Activated CD8-positive, alpha-beta memory T cell treated with anti-CD3 and anti-CD28 coated beads for 1 hour (primary cell): ENCODE measurements at places on chromosomes 13 and 19.

DNA sequence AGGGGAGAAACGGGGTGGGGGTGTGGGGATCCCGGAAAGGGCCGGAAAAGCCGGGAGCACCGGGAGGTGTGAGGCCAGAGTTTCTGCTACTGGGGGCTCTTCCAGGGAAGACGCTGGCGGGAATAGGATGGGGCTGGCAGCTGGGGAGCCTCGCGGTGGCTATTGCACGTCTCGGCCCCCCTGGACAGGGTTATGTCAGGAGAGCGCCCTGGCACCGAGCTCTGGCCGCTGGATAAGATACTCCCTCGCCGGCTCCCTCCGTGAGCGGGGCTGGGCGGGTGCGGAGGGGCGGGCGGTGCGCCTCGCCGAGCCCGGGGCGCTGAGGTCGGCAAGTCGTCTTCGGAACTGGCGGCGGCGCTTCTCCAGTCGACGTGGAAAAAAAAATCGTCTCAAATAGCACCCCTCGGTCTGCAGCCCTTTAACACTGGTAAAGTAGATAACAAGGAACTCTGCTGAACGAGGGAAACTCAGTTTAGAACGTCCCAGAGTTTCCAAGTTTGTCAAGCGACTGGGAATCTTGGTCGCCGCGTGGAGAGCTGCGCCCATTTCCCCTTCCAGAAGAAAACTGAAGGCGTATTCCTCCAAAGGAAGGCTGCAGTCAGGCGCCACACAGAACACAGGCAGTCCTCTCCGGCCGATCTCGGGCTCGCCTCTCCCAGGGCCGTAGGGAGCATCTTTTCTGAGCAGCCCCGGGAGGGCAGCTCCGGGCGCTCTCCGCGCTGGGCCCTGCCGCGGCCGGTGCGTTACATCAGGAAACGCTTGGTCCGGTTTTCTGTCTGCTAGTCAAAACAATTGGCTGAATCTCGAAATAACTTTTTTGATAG, 115.1 kb downstream of the KCNRG start:
- no peak for DNase-seq

DNA sequence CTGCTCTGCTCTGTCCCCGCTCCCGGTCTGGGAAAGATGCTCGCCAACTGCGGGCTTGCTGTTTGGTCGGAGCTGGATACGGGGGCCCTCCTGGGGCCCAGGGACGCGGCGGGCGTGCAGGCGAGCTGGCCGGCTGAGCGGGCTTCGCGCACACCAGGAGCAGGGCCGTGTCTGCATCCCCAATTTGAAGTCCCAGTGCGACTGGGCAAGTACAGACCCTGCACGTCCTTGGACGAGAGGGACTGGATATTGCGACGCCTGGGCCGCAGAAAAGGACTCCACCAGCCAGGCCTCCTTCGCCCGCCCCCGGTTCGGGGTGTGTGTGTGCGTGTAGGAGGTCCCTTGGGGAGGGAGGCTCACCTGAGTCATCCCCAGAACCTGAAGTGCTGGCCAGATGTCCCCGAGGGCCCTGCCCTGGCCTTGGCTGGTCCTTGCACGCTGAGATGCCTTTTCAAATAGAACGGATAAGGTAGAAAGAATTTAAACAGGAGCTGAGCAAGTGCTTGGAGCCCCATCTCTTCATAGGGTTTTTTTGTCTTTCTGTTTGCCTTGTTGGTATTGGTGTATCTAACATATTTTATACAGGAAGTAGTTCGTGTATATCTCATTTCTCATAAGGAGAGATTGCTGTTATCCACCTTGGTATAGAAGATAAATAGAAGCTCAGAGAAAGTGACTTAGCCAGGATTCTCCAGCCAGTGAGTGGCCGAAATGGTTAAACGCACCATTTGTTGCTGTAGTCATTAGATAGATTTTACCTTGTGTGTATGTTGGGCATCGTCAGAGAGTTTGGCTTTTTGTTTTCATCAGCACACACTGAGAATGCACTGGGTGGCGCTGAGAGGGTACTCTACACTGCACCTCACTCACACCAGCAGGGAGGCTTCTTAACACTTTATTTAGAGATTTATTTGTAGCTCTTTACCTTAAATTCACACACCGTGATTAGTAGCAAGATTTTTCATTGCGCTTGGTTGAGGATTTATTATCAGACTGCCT, 1.1 kb downstream of the NAXD start:
- no peak for DNase-seq

DNA sequence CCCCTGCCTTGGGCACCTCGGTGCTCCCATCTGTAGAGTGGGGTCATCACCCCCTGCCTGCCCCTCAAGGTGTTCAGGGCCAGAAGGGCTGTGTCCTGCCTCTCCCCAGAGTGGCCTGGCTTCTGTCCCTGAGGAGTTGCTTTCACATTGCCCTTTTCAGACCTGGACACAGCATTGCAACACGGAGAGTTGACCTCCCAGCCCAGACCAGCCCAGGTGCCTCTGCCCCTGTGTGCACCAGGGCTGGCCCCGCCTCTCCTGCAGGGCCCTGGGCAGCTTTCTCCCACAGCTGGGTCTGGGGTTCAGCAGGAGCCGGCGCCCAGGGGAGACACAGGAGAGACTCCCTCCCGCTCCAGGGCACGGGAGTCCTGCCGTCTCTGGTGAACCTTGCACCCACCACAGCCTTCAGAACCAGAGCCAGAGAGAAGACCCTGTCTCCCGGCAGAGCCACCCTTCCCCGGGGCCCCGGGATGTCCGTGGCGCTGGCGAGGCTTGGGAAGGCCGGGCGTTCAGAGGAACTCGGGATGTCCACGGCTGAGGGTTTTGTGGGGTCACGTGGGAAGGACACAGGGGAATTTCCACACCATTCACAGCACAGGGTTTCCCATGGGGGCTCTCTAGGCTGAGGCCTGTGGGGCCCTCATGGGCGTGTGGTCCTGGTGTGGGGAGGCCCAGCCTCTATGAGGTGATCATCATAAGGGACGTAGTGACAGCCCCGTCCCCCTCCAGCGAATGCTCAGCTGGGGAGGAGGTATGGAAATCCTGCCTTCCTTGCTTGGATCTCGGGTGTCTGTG, 23.2 kb downstream of the C13orf46 start:
- DNase-seq: no peak

- DNase-seq: no peak
Measured at GRCh38 chr13:98299966-98300350, 122.9 kb upstream of the RNF113B start.

DNA sequence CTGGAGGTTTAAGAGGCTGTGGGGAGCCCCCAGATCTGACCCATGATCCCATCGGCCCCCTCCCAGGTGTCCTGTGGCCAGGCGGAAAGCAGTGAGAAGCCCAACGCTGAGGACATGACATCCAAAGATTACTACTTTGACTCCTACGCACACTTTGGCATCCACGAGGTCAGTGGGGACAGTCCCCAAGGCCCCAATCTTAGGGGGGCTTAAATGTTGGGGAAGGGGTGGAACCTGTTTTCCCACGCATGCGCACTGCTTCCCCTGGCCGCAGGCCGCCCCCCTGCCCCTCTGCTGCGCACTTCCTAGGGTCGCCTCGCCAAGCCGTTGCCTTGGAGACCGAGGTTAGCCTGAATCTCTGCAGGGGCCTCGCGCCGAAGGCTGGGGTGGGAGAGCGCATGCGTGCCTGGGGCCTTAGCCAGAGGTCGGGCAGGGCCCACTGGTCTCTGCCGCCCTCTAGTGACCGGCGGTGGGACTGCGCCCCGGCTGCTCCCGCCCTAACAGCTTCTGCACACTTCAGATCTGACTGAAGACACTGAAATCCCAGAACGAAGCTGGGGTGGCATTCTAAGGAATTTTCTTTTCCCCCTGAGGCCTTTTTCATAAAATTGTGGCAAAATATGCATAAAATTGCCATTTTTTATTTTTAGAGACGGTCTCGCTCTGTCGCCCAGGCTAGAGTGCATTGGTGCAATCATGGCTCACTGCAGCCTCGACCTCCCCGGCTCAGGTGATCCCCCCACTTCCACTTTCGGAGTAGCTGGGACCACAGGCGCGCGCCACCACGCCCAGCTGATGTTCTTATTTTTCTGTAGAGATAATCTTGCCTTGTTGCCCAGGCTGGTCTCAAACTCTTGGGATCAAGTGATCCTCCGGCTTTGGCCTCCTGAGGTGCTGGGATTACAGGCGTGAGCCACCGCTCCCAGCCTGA, 3.6 kb downstream of the PRMT1 start:
- DNase-seq: peak; percentile 83

- DNase-seq: no peak
Measured at GRCh38 chr13:97535614-97536013, 101.6 kb downstream of the RAP2A start.

GRCh38 chr19:42461700-42462324, 19.1 kb upstream of the CXCL17 start:
- DNase-seq: no peak

DNA sequence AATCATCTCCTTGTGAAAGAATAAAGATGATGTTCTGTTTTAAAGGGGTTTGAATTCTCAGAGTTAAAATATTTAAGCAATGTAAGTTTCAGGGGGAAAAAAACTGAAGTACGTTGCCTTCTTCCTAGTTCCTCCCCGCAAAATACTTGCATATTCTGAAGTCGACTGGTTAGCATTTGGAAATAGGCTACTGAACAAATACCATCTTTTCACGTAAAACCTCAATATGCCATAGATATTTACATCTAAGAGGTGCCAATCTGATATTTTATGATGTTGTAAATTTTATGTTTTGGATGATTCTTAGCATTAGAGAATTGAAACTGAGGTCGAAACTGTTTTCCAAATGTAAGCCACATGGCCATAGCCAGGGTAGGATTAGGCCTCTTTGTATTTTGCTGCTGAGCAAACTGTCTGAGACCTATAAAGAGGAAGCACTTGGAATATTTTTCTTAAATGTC, 138.3 kb downstream of the FLT1 start:
- DNase-seq: no peak

- DNase-seq: no peak
Measured at GRCh38 chr19:17549085-17549740, 6.2 kb upstream of the COLGALT1 start.

- DNase-seq: no peak
Measured at GRCh38 chr19:7640803-7641202, 3.9 kb downstream of the STXBP2 start.

- no peak for DNase-seq
Measured at GRCh38 chr19:7292352-7292949, 1.8 kb downstream of the INSR start.

GRCh38 chr13:111329641-111330040, 9.2 kb downstream of the TEX29 start:
- DNase-seq: no peak

DNA sequence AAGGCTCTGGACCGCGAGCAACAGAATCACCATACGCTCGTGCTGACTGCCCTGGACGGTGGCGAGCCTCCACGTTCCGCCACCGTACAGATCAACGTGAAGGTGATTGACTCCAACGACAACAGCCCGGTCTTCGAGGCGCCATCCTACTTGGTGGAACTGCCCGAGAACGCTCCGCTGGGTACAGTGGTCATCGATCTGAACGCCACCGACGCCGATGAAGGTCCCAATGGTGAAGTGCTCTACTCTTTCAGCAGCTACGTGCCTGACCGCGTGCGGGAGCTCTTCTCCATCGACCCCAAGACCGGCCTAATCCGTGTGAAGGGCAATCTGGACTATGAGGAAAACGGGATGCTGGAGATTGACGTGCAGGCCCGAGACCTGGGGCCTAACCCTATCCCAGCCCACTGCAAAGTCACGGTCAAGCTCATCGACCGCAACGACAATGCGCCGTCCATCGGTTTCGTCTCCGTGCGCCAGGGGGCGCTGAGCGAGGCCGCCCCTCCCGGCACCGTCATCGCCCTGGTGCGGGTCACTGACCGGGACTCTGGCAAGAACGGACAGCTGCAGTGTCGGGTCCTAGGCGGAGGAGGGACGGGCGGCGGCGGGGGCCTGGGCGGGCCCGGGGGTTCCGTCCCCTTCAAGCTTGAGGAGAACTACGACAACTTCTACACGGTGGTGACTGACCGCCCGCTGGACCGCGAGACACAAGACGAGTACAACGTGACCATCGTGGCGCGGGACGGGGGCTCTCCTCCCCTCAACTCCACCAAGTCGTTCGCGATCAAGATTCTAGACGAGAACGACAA, 1.8 kb downstream of the PCDH17 start:
- no peak for DNase-seq

- no peak for DNase-seq
Measured at GRCh38 chr13:45051315-45051714, 62.0 kb downstream of the GPALPP1 start.

- no peak for DNase-seq
Measured at GRCh38 chr13:30354493-30355383, 47.4 kb upstream of the KATNAL1 start.

DNA sequence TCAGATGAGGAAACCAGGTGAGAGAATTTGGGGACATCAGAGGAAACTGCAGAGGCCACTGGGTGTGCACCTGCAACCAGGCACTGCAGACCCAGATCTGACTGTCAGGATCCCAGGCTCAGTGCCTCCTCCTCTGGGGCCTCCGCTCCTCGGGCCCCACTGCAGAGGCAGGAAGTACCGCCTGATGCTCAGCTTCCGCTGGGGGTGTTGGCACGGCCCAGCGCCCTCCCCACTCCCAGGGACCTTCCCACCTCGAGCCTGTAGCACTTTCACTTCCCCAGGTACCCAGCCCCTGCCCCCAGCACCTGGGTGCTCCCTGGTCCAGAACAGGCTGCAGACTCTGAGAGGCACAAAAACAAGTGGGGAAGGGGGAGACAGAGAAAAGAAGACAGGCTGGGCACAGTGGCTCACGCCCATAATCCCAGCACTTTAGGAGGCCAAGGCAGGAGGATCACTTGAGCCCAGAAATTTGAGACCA, 1.4 kb upstream of the CD37 start:
- DNase-seq: peak; percentile 51

GRCh38 chr19:18225702-18226468, at the start of gene PDE4C:
PDE4C (minus strand) TSS chr19:18226438; CDS start chr19:18226415, 23 bp downstream.
- DNase-seq: no peak

DNA sequence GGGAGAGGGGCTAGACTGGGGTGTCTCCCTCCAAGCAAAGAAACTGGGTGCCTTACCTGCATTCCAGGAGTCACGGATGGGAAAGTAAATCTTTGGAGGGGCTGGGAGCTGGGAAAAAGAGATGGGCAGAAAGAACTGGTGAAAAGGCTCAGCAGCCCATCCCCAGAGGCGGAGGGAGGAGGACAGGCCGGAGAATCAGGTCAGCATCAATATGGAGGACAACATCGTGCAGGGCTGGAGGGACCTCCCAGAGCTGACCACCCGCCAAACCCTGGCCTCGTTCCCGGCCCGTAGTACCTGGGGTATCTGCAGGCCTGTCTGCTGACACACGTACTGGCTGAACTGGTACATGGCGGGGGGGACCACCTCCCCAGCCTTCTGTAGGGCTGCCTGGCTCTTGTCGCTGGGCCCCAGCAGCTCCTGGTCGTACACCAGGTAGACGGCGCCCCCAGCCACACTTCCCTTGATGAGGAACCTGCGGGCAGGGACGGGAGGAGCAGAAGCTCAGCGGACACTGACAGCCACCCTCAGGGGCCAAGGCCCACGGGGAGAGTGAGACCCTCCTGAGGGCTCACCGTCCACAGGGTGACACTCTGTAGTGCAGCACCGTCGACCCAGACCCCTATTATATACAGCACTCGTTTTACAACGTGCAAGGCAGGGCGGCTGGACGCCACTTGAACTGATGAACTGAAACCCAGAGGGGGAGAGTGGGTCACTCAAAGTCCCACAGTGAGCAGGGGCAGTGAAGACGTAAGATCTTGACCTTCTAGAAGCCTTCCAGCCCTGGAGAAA, 830 bp downstream of the MICOS13 start:
- no peak for DNase-seq
